Hepatocyte (in vitro differentiated cells): ENCODE measurements at places on chromosomes 5 and 9. TPM values are rescaled to one million over a fixed set of nuclear protein-coding genes. Genes with fewer than 3 reads are reported as not detected.

The KIAA0825 gene
- polyA plus RNA-seq: 2.1 and 2.7 TPM in 2 replicates

The PLPPR1 gene
- polyA plus RNA-seq: 0.27 and 1.5 TPM in 2 replicates

DNA sequence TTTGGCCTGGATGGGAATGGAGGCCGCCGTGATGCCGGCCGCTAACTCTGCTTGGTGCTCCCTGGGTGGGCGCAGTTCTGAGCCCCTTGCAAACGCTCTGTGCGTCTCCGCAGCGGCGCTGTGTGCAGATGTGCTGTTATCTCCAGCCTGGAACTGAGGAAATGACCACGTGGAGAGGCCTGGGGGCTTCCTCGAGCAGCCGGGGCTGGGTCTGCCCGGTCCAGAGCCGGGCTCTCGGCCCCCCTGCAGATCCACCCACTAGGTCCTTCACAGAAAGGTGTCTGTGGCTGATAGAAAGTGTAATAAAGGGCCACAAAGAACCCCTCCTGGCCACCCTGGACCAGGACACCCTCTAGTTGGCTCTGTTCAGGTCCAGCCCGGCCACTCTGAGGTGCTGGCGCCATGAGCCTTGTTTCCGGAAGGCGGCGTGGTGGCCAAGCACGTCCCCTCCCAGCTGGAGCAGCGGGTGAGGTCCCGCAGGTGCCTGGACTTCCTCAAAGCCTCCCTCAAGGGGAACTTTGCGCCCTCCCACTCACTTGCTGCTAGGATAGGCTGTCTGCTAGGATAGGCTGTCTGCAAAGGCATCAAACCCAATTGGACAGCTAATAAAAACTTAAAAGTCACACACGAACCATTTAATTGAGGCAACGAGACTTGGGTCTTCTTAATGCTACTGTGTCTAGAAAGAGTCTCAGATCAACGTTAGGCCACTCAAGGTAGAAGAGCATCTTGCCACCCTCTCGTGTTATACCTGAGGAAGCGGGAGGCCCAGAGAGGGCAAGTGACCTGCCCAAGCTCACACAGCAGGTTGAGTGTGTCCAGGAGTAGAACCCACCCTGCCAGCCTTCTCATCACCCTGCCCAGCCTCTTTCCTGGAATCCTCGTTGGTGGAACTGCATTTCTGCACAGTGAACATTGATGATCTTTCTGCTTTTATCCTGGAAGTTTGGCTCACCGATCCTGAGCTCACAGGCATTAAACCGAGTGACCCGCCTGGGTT, 109.3 kb upstream of the FCN2 start:
- DNase-seq: no peak

DNA sequence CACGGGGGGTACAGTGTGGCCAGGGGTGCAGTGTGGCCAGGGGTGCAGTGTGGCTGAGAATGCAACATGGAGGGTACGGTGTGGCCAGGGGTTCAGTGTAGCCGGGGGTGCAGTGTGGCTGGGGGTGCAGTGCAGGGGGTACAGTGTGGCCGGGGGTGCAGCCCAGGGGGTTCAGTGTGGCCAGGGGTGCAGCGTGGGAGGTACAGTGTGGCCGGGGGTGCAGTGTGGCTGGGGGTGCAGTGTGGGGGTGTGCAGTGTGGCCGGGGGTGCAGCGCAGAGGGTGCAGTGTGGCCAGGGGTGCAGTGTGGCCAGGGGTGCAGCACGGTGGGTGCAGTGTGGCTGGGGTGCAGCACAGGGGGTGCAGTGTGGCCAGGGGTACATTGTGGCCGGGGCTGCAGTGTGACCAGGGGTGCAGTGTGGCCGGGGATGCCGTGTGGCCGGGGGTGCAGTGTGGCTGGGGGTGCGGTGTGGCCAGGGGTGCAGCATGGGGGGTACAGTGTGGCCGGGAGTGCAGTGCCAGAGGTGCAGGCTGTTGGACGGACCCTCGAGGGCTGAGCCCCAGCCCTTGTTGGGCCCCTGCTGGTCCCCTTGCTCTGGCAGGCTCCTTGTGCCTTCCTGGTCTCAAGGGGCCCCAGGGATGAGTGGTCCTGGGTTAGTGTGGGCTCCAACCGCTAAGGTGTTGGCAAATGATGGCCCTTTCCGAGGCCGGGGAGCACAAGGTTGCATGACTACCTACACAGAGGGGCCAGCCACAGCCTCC, 17.9 kb downstream of the TPPP start:
- DNase-seq: no peak

- DNase-seq: no peak
Measured at GRCh38 chr5:53424686-53425615, 55.5 kb upstream of the FST start.

The EXOC3 gene
- 36.1 and 45.3 TPM in 2 replicates for polyA plus RNA-seq

DNA sequence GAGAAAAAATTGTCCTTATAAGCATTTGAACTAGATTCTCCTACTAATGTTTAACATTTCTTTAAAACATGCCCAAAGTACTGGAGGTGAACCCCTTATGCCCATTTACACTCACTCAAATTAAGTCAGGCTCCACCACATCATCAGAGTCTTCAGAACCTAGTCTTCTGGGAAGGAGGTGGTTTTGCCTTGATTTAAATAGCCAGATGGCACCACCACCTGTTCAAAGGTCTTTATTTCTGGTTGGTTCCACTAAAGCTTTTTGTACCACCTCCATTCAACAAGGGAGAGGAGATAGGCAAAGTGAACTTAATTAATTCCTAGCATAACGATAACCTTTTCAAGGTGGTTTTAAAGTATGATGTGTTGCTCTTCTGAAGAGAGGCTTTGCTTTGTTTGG, 189.5 kb downstream of the SLF1 start:
- DNase-seq: no peak

The SPAAR gene
- polyA plus RNA-seq: 0.52 TPM in 1 of 2 replicates, not detected in the other

DNA sequence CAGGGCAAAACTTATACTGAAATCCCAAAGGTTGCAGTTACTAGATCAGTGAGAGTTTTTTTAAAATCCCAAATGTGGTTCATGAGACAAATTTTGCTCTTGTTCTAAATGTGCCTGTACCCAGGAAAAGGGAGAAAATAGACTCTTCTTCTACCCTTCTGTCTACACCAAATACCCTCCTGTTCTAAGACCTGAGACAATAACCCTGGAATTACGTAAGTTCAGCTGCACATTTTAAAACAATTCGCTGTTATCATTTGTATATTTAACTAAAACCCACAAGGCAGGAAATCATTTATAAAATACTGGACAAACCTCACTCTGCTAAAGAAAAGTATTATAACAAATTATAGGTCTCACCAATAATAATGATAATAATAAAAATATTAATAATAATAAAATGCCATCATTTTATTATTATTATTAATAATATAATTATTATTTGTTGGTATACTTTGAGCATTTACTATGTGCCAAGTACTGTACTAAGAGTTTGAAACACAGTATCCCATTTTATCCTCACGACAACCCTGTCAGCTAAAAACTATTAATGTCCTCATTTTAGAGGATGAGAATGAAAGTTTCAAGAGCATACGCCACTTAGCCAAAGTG, 49.8 kb upstream of the AFAP1L1 start:
- DNase-seq: no peak
